Lung (tissue), 17 donors: ENCODE measurements at places on chromosomes 13 and 19. TPM values are rescaled to one million over a fixed set of nuclear protein-coding genes. Genes with fewer than 3 reads are reported as not detected.
A peak's percentile ranks its signal among the peaks of the same experiment; 100 is the strongest.

MRPL4 gene
- 64.8 TPM for polyA plus RNA-seq

DNA sequence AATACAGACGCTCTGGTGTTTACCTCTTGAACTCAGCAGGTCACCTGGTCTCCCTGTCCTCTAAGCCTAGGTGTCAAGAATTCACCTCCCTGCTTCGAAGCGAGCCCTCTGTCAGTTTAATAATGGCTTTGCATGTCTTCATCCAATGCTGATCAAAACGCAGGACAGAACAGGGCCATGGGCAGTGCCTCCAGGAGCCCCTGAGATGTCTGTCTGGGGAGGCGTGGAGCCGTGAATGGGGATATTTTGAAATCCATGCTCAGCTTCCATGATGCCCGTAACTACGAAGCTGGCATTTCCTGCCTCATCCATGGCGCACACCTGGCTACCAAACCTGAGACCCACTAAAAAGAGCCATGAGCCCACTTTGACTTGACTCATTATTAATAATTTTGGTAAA, 113.7 kb downstream of the RAB20 start:
- no peak for DNase-seq

DNA sequence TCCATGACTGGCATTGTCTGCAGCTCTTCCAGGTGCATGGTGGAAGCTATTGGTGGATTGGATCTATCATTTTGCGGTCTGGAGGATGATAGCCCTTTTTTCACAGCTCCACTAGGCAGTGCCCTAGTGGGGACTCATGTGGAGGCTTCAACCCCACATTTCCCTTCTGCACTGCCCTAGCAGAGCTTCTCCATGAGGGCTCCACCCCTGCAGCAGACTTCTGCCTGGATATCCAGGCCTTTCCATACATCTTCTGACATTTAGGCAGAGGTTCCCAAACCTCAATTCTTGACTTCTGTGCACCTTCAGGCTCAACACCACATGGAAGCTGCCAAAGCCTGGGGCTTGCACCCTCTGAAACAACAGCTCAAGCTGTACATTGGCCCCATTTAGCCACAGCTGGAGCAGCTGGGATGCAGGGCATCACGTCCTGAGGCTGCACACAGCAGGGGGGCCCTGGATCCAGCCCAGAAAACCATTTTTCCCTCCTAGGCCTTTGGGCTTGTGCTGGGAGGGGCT, 800.2 kb upstream of the MIR17HG start:
- no peak for DNase-seq

DNA sequence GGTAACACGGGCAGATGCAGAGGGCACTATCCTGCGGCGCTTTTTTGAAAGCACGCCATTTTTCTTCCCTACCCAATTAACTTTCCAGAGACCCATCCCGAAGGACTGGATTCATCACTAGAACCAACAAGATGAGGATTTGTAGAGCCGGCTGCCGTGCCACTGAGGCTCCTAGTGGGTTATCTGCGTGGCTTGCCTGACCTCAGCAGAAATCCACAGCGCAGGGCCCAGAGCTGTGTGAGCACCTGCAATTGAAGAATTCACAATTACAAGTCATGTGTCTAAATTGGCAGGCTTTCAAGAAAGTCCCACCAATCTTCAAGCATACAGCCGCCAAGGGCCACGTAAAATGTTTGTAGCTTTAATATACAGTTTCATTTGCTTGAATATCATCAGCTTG, 75.5 kb downstream of the ALOX5AP start:
- no peak for DNase-seq

- peak; percentile 69 for DNase-seq
Observed at GRCh38 chr19:29806098-29806866, 5.5 kb upstream of the CCNE1 start.

CBY2 gene
- polyA plus RNA-seq: not detected

- DNase-seq: no peak
Observed at GRCh38 chr19:36805364-36805763, 32.8 kb upstream of the ZNF850 start.

FCGBP gene
- polyA plus RNA-seq: 3.4 TPM

ADPRHL1 gene
- polyA plus RNA-seq: 0.83 TPM

CLDN10 gene
- 14.5 TPM for polyA plus RNA-seq

DNA sequence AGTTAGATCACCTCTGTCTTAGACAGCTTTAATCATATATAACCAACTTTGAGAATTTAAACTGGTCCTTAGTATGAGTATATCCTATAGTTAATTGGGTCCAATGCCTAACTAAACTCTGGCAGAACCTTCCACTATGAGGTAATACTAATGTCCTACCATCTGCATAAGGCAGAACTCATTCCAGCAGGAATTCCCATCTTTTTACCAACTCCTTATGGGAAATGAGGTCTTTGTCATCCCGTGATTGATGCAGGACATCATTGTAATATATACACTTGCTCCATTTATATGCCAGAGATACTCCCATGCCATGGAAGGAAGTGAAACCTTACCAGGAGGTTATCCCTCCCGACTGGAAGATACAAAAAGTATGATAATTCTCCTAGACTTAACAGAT, 2.8 kb downstream of the KCTD4 start:
- DNase-seq: no peak

- peak; percentile 90 for DNase-seq
Observed at GRCh38 chr13:31209172-31209840, 9.5 kb downstream of the B3GLCT start.

DNA sequence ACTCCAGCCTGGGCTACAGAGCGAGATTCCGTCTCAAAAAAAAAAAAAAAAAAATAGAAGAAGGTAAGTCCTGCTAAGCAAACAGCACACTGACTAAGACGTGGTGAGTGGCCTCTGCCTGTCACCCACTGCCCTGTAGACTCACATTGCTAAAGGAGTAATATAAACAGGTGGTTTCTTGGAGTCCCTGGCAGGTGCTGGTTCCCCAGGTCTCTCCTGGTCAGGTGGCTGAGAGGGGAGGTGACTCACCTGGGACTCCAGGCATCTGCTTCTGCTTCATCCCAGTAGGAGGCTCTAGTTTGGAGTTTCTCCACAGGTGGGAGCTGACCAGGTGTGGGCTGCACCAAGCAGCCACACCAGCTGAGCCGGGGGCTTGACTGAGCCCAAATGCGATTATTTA, at the start of gene OR10H1:
OR10H1 (minus strand) TSS at position 359 of the 400 bp plus-strand sequence. CDS start 7,627 bp downstream, outside the sequence.
- no peak for DNase-seq

- DNase-seq: no peak
Observed at GRCh38 chr13:51552027-51552426, 32.2 kb upstream of the WDFY2 start.

- no peak for DNase-seq
Observed at GRCh38 chr19:49094505-49095482, 9.5 kb downstream of the SNRNP70 start.

DNA sequence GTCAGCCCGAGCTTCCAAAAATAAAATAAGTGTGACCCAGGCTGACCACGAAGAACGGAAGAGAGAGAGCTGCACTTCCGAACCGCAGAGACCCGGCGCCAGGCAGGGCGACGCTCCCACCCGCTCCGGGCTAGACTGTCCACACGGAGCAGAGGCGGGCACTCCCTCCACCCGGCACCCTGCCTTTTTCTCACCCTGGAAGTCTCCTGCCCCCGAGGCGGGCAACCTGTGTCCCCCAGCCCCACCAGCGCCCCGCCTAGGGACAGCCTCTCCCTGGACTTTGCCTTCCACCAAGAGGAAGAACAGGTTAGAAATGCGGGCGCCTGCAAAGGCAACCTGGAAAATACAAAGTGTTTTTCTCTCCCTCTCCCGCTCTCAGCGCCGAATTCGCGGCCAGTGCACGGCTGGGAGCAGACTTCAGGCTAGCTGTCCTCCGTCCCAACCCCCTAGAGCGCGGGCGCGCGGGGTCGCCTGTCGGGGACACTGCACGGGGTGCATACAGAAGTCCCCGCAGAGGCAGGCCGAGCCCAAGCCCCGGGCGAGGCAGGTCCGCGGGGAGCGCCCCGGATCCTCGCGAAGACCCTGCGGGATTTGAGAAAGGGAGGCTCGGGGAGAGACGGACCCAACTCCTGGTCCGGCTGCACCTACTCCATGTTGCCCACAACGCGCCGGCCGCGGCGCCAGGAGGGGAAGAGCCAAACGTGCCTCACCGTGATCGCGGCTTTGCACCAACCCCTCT, 845 bp downstream of the SPRY2 start:
- peak; percentile 53 for DNase-seq

DNA sequence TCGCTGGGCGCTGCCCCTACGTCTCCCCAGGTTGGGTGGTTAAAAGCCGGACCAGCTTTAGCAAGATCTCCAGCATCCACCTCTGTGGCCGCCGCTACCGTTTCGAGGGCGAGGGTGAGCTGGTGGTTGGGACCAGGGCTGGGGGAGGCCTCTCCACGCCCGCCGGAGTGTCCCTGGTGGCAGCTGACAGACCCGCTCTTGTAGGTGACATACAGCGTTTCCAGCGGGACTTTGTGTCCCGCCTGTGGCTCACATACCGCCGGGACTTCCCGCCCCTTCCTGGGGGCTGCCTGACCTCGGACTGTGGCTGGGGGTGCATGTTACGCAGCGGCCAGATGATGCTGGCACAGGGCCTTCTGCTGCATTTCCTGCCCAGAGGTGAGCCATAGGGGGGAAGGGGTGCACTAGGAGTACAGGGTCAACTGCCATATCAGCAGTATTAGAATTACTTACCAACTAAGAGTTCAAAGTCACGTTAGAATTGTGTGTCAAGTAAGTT, 1.1 kb downstream of the ATG4D start:
- DNase-seq: no peak
